Common myeloid progenitor, CD34-positive (primary cell): ENCODE measurements at places on chromosomes 12 and 14.

GRCh38 chr12:53389702-53390101 is 9.7 kb downstream of the SP1 start:
- H3K27ac ChIP-seq, result no peak overlapping the region
- peaks cover 7% of the 10 kb centered on the region for H3K4me1 ChIP-seq
- H3K4me3 ChIP-seq, result no peak overlapping the region
- peaks cover 20% of the 10 kb centered on the region for H3K36me3 ChIP-seq
- H3K27me3 ChIP-seq, result no peaks in the 10 kb centered on the region

DNA sequence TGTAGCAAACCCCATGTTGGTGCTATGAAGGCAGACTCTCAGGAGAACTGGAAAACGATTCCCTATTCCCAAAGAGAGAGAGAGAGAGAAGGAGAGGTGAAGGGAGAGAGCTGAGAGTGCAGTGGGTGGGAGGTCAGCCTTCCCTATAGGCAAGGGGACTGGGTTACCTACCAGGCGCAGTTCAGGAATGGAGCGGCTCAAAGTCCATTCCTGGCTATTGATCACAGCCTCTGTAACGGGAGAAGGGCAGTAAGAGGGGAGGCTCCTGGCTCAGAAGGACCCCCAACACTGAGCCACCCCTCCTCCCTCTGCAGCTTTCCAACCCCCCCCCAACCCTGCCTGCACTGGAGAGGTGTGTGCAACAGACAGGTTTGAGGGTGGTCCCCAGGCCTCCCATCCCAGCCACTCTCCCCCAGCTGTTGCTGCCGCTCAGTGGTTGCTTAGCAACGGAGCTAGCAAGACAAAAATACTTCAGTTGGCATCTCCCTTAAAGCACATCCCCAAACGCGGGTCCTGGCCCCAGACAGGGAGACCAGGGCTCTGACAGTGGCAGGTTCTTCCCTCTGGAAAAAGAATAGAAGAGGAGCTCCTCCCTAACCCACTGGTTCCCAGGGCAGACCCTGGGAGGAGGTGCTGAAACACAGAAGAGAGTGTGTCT is 3.2 kb downstream of the AGAP2 start:
- no peak overlapping the region for H3K4me3 ChIP-seq
- H3K27ac ChIP-seq, result peak overlapping the region; percentile 52
- DNase-seq, result no peak
- peaks cover 15% of the 10 kb centered on the region for H3K4me1 ChIP-seq
- peaks cover 73% of the 10 kb centered on the region for H3K36me3 ChIP-seq

DNA sequence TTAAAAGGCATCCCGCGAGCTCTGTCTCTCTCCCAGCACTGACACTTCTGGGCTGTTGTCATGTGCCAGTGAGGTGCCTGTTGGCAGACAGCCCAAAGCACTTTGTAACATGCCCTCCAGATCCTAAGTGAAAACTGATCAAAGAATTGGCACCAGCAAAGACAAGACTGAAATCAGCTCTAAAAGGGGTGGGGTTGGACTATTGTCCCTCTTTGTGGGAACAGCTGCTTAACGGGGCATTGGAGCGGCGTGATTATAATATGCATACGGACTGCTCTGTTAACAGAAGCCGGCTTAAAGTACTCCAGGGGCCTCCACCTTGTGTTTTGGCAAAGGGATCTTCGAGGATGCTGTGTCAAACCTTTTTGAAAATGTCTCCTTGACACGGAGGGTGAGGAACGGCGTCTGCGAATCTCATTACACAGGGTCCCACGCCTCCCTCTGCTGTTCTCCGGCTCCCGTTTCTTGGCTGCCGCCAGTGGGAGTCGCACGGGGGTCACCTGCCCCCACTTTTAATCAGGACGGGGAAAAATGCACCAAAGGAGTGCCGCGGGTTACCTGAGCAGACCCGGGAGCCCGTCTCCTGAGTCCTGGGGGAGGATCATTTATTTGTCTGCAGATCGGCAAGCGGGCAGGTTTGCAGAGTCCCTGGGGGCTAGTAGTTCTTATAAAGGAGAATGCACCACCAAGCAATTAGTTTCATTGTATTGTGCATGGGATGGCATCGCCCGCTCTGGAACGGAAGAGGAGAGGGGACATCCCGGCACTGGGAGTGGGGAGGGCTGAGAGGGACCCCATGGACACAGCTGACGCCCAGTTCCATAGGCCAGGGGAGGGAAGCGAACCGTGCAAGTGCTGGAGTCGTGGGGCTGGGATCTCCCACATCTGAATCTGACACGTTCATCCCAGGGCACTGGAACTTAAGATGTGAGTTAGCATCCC is 44.3 kb downstream of the SPRING1 start:
- H3K4me3 ChIP-seq, result peak overlapping the region; percentile 61
- H3K27me3 ChIP-seq, result no peaks in the 10 kb centered on the region
- H3K27ac ChIP-seq, result no peak overlapping the region
- peaks cover 11% of the 10 kb centered on the region for H3K4me1 ChIP-seq

GRCh38 chr12:1413930-1414329 is 180.5 kb downstream of the FBXL14 start:
- peaks cover 18% of the 10 kb centered on the region for H3K36me3 ChIP-seq
- DNase-seq, result no peak
- H3K27ac ChIP-seq, result no peak overlapping the region
- H3K27me3 ChIP-seq, result no peaks in the 10 kb centered on the region

GRCh38 chr14:49886523-49886922 is 6.4 kb upstream of the ARF6 start:
- no peak overlapping the region for H3K27ac ChIP-seq
- H3K4me1 ChIP-seq, result no peaks in the 10 kb centered on the region
- H3K27me3 ChIP-seq, result no peaks in the 10 kb centered on the region
- no peaks in the 10 kb centered on the region for H3K36me3 ChIP-seq
- H3K4me3 ChIP-seq, result no peak overlapping the region

DNA sequence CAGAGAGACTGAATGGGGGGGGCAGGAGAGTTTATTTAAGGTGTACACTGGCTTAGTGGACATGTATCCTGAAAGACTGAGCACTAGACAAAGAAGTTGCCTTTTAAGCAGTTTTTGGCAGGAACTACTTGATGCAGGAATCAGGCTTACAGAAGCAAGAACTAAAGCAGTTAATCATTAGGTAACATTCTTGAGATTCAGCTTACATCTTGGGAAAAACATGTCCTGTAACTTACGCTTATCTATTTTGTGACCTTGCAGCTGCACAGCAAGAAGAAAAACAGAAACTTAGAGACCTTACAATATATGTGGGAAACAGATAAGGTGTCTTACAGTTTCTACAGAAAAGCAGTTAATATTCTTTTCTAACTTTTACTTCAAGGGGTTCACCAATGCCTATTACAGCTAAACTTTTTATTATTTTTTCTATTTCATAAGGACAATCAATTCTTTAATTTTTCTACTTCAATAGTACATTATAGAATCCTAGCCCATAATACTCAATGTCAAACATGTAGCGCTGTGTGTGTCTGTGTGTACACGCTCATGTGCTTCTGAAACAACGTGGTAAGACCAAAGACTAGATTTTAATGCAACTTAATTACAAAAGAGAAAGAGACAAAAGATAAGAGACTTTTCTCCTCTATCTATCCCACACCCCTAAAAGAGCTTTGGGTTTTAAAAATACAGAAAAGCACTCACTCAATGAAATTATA is 276.9 kb downstream of the PRKD1 start:
- H3K27me3 ChIP-seq, result no peaks in the 10 kb centered on the region
- H3K36me3 ChIP-seq, result no peaks in the 10 kb centered on the region
- H3K27ac ChIP-seq, result peak overlapping the region; percentile 47
- peak; percentile 88 for DNase-seq

GRCh38 chr12:27517546-27517945 is 6.5 kb upstream of the PPFIBP1 start:
- no peak overlapping the region for H3K27ac ChIP-seq
- no peak for DNase-seq
- no peaks in the 10 kb centered on the region for H3K36me3 ChIP-seq
- H3K4me1 ChIP-seq, result no peaks in the 10 kb centered on the region
- H3K4me3 ChIP-seq, result no peak overlapping the region

DNA sequence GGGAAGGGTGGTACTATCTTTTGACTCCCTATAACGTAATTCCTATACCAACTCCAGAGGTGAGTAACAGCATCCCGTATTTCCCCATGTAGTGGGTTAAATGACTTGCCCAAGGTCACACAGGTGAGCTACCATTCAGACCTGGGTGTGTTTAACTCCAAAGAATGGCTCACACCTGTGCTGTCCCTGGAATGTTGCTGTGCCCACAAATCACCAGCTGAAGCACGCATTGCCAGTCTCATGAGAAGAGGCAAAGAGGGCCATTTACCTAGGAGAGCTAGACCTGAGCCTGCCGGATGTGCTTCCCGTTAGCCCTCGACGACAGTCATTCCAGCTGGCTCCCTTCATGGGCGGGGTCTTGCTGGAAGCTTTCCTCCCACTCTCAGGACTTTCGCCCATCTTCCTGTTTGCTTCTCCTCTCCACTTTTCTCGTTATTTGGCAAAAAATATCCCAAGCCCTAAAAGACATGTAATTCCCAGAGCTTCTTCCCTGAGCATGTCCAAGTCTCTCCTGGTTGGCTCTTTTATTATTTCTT is 106.6 kb upstream of the VASH1 start:
- no peaks in the 10 kb centered on the region for H3K27me3 ChIP-seq
- H3K36me3 ChIP-seq, result no peaks in the 10 kb centered on the region
- H3K27ac ChIP-seq, result no peak overlapping the region

GRCh38 chr12:19964549-19964948 is 403.8 kb upstream of the PDE3A start:
- no peaks in the 10 kb centered on the region for H3K27me3 ChIP-seq
- no peaks in the 10 kb centered on the region for H3K4me1 ChIP-seq

DNA sequence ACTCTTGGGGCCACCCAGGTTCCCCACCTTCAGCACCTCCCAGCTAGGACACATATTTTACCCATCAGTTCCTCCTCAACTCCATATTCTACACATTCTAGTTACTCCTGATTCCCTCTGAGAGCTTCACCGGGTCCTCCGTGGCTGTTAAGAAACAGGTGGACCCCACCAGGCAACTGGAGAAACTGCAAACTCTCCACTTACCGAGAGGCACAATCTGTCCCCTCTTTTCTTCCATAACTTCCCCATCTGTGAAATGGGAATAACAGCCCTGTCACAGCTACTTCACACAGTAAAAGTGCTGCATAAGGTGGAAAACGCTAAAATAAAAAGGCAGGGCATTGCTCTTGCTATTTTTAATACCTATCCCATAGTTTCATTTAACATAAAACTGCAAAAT is 1.5 kb downstream of the SLC7A8 start:
- peaks cover 27% of the 10 kb centered on the region for H3K4me1 ChIP-seq
- H3K27me3 ChIP-seq, result peaks cover 6% of the 10 kb centered on the region
- DNase-seq, result no peak
- H3K4me3 ChIP-seq, result no peak overlapping the region
- H3K36me3 ChIP-seq, result no peaks in the 10 kb centered on the region

- H3K36me3 ChIP-seq, result no peaks in the 10 kb centered on the region
- H3K4me3 ChIP-seq, result no peak overlapping the region
- no peak overlapping the region for H3K27ac ChIP-seq
- no peak for DNase-seq
These were observed 156.7 kb downstream of the NTF3 start for GRCh38 chr12:5588591-5588990.
